ENCODE measurements at places on chromosomes 7 and 10.

DNA sequence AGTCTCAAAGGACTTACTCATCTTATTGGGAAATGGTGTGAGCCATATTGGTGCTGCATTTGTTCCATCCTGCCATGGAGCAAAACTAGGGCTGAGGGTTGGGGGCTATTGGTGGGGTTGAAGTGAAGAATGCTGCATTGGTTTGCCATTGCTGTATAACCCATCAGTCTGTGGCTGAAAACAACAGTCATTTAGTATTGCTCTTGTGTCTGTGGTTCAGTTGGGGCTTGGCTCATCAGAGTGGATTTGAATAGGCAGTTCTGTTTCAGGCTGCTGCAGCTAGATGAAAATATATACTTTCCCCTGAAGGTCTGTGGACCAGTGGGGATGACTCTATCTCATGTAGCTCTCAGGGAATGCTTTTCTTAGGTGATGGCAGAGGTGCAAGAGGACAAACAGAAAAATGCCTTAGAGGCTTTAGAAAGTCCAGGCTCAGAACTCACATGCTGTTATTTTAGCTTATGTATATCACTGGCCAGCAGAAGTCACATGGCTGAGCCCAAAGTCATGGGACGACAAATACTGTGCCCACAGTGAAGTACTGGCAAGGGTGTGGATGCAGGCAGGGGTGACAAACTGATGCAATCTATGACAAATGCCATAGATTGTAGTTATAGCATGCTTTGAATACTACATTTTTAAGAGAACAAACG, 15.2 kb upstream of the EXOC6 start:
- DNase-seq = no peak

GRCh38 chr7:135459951-135460567, 49.8 kb downstream of the CNOT4 start:
- DNase-seq = no peak

GRCh38 chr7:31059551-31059950, 7.4 kb downstream of the ADCYAP1R1 start:
- DNase-seq = no peak

DNA sequence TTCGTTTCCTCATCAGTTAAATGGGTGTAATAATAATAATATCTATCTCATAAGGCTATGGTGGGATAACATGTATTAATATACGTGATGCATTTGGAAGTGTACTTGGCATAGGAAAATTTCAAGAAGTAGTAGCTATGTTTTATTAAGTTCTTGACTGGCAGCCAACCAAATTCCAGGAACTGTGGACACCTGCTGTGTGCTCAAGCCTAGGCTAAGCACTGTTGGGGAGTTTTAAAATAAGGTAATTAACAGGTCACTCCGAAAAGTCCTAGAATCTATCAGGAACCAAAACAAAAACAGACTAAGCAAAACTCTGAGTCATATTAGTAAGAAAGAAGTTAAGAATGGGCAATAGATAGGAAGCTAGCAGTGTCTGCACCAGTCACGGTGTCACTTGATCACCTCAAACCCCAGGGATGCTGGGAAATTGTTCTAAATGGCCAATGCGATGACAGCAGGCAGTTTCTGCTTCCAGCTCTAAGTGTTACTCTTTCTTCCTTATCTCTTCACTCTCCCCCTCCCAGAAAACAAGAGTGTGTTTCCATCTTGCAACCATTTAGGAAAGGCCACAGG, 92.0 kb upstream of the GDF10 start:
- no peak for DNase-seq

- no peak for DNase-seq
Measured at GRCh38 chr7:155303897-155304296, 6.2 kb downstream of the INSIG1 start.

GRCh38 chr7:37255327-37255944, 193.2 kb downstream of the ELMO1 start:
- no peak for DNase-seq
